ENCODE measurements at places on chromosomes 6 and 20.

- no peak for DNase-seq
These were observed 41.3 kb downstream of the HLA-DPB1 start for GRCh38 chr6:33116841-33117711.

- no peak for DNase-seq
These were observed 204.8 kb downstream of the TPBG start for GRCh38 chr6:82568290-82568993.

- DNase-seq: peak; percentile 35
These were observed 140.8 kb downstream of the SLC16A10 start for GRCh38 chr6:111228094-111228493.

- DNase-seq: no peak
These were observed 44.0 kb upstream of the RNGTT start for GRCh38 chr6:89007209-89008000.

- no peak for DNase-seq
These were observed 17.9 kb downstream of the TTBK1 start for GRCh38 chr6:43261198-43261597.

GRCh38 chr6:79463621-79464050 is 73.6 kb downstream of the LCA5 start:
- DNase-seq: no peak

DNA sequence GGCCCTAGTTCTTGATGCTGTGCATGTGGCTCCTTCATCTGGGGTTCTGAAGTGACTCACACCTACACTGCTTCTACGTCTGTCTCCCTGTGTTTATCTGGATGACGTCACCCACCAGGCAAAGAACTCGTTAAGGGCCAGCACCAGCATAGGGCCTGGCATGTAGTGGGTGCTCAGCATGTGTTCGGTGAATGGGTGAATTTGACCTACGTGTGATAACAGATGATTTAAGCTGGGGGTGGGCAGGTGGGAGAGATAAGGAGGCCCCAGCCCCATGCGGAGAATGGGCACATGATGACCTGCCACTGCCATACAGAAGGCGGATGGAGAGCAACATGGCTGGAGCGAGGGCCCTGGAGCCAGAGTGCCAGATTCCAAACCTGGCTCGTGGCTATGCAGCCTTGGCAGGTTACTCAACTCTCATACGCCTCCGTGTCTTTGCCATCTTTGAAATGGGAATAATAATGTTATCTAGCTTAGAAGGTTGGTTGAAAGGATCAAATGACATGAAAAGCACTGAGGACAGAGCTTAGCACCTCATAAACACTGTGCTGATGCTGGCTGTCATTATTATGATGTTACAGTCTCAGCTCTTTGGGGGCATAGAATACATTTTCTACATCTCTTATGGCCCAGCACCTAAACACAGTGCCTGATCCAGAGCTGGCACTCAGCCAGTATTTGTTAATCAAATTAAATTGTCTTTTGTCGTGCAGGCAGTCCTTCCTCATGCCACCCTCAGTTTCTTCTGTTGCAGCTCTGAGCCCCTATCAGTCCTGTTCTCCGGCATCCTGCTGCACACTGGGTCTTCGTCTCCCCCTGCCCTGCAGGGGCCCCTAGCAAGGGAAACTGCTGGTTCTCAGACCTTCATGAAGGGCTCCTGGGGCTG is 39.6 kb downstream of the VEGFA start:
- DNase-seq: peak; percentile 68

- no peak for DNase-seq
These were observed 20.5 kb upstream of the PDE7B start for GRCh38 chr6:135831016-135831415.

- DNase-seq: no peak
These were observed 29.1 kb upstream of the CALHM6 start for GRCh38 chr6:116431964-116432595.

DNA sequence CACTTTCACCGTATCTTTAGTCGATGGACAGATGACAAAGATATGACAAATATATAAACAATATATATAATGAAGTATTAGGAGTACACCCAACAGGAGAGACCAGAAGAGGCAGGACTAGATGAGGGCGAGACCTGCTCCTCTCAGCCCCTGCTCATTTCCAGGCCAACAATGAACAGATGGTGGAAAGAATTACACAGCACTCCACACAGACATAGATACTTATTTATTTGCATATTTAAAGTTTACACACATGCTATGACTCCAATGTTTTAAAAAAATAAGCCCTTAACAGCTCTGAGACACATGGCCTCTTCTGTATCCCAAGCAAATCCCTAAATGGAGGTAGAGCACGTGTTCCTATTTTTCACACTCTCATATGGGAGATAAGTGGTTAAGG is 10.4 kb downstream of the FAM210B start:
- DNase-seq: no peak

DNA sequence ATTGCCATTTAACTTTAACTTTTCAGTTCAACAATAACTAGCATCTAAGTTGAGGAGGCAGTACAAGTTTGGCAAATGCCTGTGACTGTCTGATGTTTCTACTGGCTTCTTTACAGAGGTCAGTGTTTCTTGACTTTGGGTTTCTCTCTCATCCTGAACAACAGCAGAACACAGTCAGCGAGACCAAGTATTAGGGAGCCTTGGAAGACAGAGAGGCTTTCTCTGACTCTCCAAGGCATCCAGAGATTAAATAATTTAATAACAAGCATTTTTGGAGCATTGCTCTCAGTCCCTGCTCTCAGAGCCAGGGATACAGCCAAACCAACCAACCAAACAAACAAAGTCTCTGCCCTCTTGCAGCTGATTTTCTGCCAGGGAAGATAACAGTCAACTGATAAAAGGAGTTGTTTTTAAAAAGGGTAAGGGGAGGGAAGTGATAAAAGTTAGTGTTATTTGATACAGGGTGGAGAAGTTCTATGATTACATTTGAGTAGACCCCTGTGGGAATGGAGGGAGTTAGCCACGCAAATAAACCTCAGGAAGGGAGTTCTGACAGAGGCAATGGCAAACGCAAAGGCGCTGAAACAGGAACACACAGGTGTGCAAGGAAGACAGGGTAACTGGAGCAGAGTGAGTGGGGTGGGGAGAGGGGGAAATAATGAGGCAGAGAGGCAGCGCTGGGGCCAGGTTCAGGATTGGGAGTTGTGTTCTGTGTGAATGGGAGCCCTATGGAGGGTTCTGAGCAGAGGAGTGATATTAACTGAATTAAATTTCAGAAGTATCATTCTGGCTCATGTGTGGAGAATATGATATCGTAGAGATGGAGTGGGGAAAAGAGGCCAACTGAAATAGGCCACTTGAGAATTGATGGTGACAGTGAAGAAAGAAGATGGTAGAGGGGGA is 55.2 kb downstream of the SEL1L2 start:
- no peak for DNase-seq

DNA sequence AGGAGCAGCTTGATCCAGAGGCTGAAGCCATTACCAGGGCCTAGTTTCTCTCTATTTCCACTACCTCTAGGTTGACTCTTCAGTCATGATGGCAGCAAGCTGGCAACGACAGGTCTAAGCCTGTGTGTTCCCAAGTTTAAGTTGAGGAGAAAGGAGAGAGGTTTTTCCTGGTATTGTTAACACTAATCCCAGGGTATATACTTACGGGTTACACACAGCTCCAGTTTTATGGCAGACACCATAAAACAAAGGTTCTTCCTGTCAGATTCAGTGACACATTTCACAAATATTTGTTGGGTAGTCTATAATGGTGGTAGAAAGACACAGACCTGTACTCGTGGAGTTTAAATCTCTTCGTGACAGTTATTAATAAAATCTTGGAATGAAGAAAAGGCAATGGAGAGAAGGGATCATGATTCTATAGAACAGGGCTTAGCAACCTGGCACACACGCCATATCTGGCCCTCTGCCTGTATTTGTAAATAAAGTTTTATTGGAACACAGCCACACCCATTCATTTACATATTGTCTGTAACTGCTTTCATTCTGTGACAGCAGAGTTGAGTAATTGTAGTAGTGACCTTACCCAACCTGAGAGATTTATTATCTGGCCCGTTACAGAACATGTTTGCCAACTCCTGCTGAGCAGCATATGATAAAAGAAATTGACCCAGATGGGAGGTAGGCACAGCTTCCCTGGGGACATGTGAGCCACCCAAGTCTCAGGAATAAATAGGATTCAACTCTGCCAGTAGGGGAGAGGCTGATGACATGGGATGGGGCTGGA is 323.3 kb downstream of the CDH4 start:
- no peak for DNase-seq

DNA sequence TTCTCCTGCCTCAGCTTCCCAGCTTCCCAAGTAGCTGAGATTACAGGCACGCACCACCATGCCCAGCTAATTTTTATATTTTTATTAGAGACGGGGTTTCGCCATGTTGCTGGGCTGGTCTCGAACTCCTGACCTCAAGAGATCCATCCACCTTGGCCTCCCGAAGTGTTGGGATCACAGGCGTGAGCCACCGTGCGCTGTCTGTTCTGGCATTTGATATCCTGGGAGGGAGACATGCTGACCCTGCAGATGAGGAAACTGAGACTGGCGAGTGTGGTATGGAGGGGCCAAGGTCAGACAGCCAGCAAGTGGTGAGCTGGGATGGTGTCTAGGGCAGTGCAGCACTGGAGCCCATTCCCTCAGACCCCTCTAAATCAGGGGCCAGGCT is 44.6 kb downstream of the SRC start:
- DNase-seq: no peak

DNA sequence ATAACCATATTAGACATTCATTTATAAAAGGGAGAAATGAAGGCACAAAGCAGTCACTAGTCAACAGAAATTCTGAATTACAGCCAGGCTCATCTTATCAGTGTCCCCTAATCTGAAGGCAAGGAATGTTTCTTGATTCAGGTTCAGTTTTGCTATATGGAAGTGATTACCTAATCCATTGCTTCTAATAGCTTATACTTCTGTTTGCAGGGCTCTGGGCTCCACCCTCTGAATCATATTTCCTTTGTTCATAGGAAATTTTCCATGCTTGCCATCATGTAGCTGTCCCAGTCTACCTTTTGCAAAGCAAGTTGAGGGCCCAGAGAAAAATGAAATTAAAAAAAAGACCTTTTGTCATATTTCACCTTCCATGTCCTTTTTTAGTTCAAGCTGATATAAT is 96.0 kb downstream of the LCA5 start:
- DNase-seq: peak; percentile 49

DNA sequence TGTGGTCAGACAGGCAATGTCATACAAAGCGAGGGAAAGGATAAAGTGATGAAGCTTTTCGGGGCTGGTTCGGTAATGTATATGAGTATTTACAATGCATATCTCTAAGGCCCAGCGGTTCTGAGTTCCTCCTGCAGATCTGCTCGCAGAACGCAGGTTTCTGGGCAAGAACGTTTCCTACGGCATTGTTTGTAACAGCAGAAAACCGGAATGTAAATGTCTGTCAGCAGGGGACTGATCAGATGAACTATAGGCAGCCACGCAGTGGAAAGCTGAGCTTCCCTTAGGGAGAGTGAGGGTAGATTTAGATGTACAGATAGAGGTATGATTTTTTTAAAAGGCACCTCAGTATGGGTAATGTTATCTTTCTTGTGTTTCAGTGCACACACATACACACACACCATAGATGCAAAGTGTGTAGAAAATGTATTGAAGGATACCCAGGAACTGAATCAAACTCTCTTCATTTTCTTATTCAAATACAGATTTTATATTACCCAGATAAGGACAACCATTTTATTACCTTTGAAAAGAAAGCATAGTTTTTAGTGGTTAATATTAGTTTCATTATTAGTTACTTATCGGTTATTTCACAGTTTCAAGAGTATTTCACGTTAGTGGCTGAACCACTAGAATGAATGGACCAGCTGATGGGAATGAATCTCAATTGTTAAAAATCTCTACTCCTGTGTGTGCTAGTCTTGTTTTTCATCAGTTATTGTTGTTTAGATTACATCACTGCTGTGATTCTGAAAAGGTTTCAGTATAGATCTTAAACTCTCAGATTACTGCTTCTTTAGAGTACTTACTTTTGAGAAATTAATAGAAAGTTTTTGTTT is 56.2 kb downstream of the SNX9 start:
- DNase-seq: no peak

- no peak for DNase-seq
These were observed 54.3 kb upstream of the APCDD1L start for GRCh38 chr20:58569241-58570125.

DNA sequence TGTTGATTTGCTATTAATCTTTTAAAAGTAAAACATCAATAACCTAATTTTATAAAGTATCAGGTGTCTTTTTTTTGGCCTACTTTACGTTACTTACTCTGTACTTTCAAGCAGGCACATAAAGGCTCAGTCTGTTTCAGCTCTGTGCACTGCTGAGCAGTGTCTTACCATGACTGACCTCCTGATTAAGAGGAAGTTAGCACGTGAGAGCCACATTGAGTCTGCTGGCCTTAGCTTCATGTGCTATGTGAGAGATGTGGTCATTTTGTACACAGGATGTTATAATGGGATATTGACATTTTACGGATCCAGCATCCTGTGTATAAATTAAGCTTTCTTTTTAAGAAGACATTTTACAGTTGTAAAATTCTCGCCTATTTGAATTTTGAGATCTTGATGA is 31.9 kb downstream of the ARID1B start:
- peak; percentile 56 for DNase-seq

DNA sequence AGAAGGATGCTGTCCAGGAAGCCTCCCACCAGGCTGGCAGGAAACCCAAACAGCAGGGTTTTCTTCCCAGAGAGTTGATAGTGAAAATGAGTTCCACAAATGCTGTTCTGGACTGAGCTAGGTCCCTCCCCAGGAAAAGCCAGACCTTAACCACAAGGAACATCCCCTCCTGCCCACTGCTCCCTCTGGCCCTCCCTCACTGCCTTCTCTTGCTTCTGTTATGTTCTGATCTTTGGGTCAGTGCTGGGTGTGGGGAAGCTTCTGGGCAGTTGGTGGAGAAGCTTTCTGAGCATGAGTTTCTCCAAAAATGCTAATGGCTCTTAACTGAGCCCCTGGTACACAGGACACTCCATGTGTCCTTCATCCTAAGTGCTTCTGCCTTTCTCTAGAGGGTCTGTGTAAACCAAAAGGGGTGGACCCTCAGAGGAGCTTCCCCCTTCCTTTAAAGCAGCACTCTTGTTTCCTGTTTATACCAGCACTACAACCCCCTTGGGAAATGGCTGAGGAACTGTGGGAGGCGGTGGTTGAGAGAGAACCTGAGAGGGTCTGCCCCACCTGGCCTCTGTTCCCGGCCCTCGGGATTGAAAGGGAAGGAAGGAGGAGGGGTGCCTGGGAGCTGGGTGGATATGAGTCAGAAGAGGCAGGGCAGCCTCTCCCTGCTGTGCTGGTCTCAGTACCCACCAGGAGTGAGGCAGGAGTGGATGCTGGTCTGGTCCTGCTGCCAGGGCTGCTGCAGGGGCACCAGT is 42.0 kb downstream of the CDS2 start:
- DNase-seq: peak; percentile 54

GRCh38 chr6:17473554-17473953 is 80.2 kb downstream of the CAP2 start:
- DNase-seq: no peak

DNA sequence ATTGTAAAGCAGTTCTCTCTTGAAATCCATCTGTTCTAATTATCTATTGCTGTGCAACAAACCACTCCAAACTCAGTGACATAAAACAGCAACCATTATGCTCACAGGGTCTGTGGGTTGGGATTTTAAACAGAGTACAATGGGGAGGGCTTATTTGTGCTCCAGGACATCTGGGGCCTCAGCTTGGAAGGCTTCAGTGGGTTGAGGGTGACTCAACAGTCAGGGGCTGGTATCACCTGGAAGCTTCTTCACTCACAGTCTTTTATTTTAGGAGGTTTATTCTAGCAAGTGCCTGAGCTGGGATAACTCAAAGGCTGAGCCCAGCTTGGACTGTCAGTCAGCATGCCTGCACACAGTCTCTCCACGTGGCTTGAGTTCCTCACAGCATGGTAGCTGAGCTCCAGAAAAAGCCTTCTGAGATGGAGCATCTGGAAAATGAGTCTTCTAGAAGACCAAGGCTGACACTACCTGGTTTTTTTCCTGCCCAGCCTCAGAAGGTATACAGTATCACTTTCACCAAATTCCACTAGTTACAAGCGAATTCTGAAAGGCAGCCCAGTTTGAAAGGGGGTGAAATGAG is 234.6 kb upstream of the ID4 start:
- DNase-seq: no peak
